ENCODE measurements at places on chromosomes 2 and 18.

DNA sequence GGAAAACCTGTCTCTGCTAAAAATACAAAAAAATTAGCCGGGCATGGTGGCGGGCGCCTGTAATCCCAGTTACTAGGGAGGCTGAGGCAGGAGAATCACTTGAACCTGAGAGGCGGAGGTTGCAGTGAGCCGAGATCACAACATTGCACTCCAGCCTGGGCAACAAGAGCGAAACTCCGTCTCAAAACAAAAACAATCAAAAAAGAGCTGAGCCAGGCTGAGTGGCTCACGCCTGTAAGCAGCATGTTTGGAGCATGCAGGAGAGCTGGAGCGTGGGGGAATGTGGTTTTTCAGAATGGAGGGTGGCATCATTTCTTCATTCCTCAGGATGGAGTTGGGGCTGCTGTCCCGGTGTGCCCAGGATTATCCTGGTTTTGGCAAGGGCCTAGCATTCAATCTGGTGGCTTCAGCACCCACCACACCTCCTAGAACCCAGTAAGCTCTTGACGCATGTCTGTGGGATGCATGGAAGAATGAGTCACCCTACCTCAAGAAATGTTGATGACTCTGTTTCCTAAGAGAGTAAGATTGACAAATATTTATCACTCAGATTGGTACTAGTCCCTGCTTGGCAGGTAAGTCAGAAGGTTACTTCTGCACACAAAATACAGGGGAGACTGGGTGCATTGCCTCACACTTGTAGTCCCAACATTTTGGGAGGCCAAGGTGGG, 90.2 kb upstream of the ODC1 start:
- DNase-seq = no peak

GRCh38 chr18:2459886-2460285, 111.4 kb downstream of the METTL4 start:
- no peak for DNase-seq

GRCh38 chr2:58146707-58147106, 94.4 kb downstream of the FANCL start:
- no peak for DNase-seq

- no peak for DNase-seq
These were observed 1102.1 kb upstream of the KLHL29 start for GRCh38 chr2:22282916-22283315.

GRCh38 chr18:22956226-22956625, 23.1 kb downstream of the RBBP8 start:
- no peak for DNase-seq

GRCh38 chr2:218282173-218282991, 9.9 kb downstream of the TMBIM1 start:
- DNase-seq = no peak

GRCh38 chr18:48076461-48076860, 146.0 kb upstream of the SMAD2 start:
- no peak for DNase-seq

GRCh38 chr2:14647714-14648113, 15.2 kb downstream of the LRATD1 start:
- no peak for DNase-seq

GRCh38 chr2:126950504-126950903, 51.8 kb downstream of the TEX51 start:
- DNase-seq = no peak

DNA sequence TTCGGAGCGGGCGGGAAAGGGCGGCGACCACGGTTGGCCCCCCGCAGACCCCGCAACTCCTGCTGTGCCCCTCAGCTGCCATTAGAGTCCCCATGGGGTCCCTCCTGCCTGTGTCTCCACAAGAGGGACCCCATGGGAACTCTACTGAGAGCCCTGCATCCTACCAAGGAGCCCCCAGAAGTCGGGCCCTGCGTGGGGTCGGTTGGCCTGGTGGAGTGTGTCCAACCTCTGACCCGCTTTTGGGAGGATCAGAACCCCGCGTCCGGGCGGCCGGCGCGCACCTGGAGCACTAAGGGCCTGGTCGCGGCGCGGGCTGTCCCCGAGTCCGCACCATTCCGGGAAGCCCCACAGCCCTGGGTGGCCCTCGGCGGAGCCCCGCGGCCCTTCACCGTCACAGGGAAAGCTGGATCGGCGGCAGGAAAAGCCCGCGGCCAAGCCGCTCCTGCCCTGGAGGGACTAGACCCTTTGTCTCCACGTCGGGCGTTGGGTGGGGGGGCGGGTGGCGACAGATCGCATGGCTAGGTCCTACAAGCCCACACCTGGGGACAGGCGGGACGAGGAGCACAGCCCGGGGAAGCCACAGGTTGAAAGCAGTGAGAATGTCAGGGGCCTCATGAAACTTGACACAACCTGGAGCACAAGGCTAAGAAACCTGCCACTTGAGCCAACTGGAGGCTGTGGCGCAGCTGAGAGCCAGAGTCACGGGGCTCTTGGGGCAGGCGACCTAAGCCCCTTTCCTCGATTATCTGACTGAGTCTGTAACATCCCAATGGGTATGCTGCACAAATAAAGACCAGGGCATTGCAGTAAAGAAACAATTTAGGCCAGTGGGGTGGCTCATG, 11.2 kb upstream of the CXXC1 start:
- no peak for DNase-seq

DNA sequence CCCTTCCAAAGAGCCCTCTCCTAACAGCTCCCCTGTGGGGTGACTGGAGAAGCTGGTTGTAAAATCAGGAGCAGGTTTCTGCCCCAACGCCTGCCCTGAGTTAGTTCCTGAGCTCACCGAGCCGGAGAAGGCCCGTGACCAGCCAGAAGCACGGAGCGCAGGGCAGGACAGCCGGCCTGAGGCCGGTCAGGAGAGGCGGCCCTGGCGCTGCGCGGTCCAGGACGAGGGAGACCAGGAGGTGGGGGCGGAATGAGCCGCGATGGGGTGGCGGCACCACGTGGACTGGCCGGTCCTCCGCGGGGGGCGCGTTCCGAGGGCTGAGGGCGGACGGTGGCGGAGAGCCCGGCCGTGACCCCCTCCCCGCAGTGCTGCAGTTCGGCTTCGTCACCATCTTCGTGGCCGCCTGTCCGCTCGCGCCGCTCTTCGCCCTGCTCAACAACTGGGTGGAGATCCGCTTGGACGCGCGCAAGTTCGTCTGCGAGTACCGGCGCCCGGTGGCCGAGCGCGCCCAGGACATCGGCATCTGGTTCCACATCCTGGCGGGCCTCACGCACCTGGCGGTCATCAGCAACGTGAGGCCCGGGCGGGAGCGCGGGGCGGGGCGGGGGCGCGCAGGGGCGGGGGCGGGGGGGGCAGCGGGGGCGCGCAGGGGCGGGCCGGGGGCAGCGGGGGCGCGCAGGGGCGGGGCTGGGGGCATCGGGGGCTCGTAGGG, 29.0 kb downstream of the ANO7 start:
- DNase-seq = peak; percentile 91

All from GM13977 (cell line).